Osteoblast (primary cell): ENCODE measurements at places on chromosomes 5 and 9. TPM values are rescaled to one million over a fixed set of nuclear protein-coding genes. Genes with fewer than 3 reads are reported as not detected.

DNA sequence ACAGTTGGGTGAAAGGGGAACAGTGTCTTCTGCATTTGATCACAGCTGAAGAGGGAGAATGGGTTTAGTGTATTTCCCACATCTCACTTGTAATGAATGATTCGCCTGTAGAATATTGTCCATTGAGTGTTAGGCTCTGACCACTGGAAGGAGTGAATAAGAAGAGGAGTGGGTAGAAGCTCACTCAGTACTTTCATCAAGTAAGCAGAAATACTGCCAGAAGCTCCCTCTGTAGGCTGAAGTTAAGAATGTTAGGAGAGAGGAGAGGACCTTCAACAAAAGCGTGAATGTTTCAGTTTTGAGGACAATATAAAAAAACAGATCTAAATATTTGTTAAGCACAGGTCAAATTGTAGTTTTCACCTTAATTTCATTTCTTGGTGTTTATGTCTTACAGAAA is 27.5 kb downstream of the FSD1L start:
- H3K27ac ChIP-seq: no peak overlapping the region
- no peak for DNase-seq
- H3K4me3 ChIP-seq: no peak overlapping the region
- H3K27me3 ChIP-seq: no peaks in the 10 kb centered on the region
- H3K36me3 ChIP-seq: peaks cover 5% of the 10 kb centered on the region

GRCh38 chr5:174222891-174223290 is 177.4 kb downstream of the NSG2 start:
- no peak overlapping the region for H3K4me3 ChIP-seq
- H3K36me3 ChIP-seq: no peaks in the 10 kb centered on the region
- no peak for DNase-seq

The PCDHGB7 gene
- 18.5 and 19.2 TPM in 2 replicates for total RNA-seq

The GPX8 gene
- 143 and 158 TPM in 2 replicates for total RNA-seq

The MYMK gene
- not detected in 2 replicates for total RNA-seq
